ENCODE measurements at places on chromosomes 2 and 18.

DNA sequence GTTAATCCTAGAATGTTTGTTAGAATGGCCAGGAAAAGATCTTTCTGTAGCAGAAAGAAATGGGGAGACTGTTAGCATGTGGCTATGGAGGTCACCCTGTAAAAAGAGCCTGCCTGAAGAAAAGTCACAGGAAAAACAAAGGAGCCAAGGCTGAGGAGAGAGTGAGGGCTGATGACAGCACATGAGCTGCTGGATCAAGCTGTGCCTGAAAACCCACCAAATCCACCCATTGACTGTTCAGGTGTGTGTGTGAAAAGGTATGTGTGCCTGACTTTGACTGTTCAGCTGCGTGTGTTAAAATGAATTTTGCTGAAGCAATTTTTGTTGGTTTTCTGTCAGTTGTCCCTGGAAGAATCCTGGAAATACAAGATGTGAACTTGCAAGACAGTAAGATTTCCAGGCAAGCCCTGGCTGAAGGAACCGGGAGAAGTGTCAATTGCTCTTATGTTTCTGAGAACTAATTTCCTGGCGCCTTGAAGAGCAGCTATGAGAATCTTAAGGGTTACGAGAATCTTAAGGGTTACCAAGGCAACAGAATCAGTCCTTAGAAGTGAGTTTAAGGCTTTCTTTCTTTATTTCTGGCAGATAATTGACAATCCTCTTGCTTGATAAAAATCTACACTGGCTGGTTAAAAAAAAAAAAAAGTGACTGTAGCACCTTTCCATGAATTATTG is 73.0 kb upstream of the LGALSL start:
- no peak for DNase-seq

DNA sequence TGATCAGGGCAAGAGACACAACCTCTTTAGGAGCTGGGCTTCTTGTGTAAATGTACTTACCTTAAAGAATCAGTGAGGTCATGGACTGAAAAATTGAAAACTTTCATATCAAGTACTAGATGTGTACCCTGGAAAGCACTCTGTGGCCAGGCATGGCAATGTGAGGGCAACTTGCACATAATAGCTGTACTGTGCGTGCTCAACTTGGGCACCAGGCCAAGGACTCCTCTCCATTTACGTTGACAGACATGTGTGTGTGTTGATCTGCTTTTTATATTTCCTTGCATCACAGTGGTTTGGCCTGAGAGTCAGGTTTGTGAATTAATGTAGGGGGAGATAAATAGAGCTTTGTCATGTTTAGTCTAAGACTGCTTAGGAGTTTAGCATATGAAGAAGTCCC is 669.5 kb upstream of the REG3G start:
- no peak for DNase-seq

DNA sequence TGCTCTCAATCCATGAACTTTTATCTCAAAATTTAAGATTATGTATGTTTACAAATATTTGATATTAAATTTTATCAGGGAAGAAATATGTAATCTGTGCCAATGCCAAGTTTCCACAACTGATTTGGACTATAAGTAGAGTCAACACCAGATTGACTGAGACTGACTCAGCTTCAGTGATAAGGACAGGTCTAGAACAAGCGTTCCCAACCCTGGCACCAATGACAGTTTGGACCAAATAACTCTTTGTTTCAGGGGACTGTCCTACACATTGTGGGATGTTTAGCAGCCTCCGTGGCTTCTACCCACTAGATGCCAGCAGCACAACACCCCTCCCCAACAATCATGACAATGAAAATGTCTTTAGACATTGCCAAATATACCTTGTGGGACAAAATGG is 165.3 kb downstream of the THADA start:
- DNase-seq, result no peak

DNA sequence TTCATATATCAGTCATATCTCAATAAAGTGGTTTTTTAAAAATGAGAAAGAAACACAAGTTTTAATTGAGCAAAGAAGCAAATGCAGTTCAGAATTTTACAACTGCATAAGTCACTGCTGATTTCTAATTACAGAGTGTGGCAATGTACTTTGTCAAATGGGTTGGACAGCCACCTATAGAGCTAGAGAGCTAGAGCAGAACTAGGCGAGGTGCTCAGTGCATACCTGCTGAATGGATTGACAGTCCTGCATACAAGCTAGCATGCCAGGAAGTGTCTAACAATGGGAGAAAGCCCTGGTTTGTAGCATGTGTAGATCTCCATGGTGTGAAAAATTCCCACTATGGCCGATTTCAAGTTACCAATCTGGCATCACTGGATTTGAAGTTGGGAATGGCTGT is 106.3 kb upstream of the CDCA7 start:
- DNase-seq, result no peak

DNA sequence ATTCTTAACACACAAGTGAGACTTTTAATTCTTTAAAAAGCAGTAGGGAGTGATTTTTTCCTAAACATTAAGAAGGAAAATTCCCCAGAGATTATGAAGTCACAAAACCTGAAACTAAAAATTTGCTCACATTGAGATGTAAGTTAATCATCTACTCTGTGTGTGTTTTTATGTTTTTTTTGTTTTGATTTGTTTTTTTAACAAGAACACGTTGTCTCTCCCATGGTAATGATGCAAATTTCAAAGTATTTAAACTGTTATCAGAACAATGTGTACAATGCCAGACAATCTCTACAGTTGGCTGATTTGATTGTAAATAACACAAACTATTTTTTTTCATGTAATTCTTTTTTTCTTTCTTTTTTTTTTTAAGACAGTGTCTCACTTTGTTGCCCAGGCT is 71.5 kb downstream of the COLEC12 start:
- DNase-seq, result no peak

DNA sequence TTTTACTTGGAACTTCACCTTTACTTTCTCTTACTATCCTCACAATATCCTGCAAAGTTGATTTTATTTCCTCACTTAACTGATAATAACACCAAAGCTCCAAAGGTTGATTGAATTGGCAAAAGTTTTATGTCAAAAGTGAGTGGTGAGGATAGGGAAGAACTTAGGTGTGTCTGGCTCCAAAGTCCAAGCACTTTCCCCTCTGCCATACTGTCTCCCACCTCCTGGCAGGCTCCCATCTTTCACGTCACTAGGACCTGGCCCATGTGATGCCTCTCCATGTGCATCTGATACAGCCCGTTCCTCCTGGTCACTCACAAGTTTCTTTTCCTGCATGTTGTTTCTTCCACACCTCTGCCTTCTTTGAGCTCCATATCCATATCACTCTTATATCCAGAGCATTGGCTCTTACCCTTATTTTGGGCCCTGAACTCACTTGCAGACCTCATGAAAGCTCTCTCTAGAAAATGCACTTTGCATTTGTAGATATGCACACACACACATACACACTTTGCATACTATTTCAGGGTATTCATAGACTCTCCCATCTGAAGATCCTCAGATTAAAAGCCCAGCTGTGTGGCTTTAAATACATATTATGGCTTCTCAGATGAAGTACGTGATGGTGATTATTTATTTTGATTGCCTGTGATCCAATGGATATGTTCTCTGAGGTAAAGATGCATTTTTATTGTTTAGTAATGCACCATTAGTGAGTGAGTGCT is 12.3 kb downstream of the MEP1B start:
- DNase-seq, result no peak

GRCh38 chr18:30358555-30358954 is 684.0 kb downstream of the DSC3 start:
- DNase-seq, result no peak

All from posterior cingulate gyrus (tissue), 11 donors.